CD4-positive, alpha-beta T cell treated with Interleukin-1 beta for 1 hour (primary cell): ENCODE measurements at places on chromosomes 1 and 21.

DNA sequence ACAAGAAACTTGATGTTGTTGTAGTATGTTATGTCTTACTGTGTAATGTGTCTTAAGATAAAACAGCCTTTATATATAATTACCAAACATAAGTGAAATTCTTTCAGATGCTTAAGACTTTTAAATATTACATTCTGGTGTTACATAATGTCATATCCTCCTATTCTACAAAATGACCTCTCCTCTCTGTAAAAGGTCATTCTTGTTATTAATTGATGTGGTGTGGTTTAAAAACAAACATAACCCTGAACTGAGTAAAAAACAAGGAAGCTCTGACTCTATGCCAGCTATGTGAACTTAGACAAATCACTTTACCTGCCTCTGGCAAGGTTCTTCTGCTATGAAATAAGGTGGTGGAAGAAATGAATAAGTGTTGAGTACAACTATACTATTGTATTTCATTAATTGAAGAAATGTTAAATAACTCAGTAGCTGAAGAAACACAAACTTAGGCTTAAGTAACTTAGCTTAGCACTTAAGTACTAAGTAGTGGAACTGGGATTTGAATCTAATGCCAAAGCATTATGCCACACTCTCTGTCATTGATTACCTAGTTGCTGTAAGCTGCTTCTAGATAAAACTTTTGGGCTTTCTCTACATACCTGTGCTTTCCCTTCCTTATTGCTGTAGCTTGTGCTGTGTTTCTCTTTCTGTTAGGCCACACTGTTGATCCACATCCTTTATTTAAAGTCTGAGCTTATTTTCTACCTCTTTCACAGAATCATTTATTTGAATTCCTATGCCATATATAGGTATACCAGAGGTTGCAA is 859 bp upstream of the ANGPTL1 start:
- DNase-seq: no peak

DNA sequence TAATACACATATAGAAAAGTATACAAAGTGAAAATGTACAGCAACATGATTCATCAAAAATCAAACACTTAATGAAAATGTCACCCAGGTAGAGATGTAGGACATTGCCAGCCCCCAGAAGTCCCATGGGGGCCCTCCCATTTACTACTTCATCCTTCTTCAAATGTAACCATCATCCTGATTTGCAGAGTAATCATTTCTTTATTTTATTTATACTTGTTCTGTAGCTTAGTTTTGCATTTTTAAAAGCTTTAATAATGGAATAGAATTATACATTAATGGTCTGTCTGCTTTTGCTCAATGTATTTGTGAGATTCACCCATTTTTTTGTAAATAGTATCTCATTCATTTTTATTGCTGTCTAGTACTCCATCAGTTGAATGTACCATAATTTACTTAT is 96.8 kb upstream of the CD55 start:
- no peak for DNase-seq

GRCh38 chr1:169466259-169467230 is 19.2 kb downstream of the SLC19A2 start:
- DNase-seq: peak; percentile 31

- DNase-seq: no peak
Observed at GRCh38 chr1:156399355-156400125, 30.5 kb downstream of the RHBG start.

DNA sequence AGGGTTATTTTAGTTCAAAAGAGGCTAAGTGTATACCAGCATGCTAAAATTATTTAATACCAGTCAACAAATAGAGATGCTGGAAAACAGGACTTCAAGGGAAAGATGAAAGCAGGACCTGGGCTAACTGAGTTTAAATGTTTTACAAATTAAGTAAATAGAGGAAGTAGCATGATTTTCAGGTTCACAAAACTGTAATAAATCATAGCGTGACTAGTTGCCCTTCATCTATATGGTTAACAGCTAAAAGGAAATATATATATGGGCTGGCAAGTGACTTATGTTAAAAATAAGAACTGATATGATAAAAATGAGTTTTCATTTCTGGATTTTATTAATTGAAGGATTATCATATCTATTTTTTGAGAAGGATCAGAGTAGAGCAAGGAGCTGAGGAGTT is 25.6 kb downstream of the DPYD start:
- no peak for DNase-seq

- no peak for DNase-seq
Observed at GRCh38 chr1:19381261-19381660, 69.1 kb downstream of the SLC66A1 start.

DNA sequence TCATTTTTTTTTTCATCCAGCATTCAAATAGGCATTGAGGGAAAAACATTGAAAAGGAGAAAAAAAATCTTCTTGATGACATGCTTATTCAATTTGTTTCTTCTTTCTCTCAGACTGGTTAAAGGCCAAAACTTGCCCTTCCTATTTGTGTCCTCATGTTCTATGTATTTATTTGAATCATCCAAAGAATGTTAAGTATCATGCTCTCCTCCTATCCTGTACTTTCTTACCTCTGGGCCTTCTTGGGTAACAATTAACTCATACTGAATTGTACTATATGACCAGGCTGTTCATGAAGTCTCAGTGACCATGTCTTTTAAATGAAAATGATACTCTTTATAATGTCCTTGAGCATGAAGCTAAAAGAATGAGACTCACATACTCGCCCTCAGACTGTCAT is 36.5 kb upstream of the DENND1B start:
- DNase-seq: no peak

DNA sequence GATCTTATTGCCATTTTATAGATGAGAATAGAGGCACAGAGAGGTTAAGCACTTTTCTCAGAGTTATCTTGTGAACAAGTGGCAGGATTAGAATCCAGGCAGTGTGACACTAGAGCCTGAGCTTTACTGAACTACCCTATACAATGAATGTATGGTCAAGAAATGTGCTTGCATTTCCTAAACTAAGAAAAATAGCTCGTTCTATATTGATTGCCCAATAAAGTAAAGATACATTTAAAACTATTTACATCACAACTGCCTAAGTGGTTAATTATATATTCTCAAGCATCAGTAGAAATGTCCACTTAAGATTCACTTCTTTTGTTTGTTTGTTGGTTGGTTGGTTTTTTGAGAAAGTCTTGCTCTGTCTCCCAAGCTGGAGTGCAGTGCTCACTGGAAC is 91.6 kb downstream of the ZFYVE9 start:
- no peak for DNase-seq

GRCh38 chr1:166026555-166026954 is 140.2 kb downstream of the FAM78B start:
- no peak for DNase-seq

- DNase-seq: no peak
Observed at GRCh38 chr1:160836561-160836960, 26.1 kb downstream of the CD244 start.

- DNase-seq: no peak
Observed at GRCh38 chr21:42525029-42525581, 11.5 kb downstream of the SLC37A1 start.

DNA sequence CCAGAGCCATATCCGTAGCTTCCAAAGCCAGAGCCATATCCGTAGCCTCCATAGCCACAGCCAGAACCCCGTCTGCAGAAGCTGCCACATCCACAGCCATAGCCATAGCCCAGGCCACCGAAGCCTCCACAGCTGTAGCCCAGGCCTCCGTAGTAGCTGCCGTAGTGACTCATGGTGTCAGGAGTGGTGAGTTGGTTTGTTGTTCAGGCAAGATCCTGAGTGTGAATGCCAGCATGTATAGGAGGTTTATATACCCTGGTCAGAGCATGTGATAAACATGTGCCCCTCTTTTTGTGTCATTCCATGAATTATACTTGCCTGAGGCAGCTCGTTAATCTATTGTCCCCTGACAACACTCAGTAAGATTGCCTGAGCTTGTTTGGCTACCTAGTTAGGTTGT is at the start of gene KRTAP19-1:
TSS of gene KRTAP19-1 (minus strand) at position 223 of the 400 bp plus-strand sequence. CDS start at position 173, 50 bp downstream.
- no peak for DNase-seq

DNA sequence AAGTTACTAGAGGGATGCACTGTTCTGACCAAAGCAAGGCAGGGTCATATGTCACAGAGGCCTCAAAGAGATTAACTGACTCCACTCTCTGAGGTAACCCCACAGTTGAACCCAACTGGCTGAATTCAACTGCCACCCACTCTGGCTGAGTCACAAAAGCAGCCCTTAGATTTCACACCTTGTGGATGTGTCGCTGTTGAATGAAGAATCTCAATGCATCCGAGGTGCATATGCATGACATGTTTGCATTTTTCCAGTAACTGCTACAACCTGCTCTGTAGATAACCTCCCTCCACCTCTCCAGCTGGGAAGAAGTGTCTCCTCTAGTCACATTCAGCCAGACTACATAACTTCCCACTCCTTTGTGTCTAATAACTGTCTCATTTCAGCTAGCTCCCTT is 27.9 kb upstream of the KIF21B start:
- DNase-seq: no peak

DNA sequence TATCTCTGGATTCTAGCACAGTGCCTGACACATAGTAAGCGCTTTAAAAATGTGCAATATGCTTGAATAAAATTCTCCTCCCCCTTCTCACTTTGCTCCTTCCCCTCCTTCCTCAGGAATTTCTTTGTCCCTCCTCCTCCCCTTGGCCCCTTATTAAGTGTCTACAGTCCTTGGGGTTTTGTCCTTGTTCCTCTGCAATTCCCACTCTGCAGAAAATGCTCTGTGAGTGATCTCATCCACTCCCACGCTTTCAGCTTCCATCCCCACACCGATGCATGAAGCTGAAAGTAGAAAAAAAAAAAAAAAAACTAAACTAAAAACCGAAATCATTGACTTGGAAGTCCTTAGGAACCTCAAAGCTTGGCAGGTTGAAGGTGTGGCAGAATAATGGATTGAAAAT is 273.6 kb downstream of the RRAGC start:
- DNase-seq: no peak

GRCh38 chr1:108704496-108704895 is 8.2 kb upstream of the FNDC7 start:
- no peak for DNase-seq

DNA sequence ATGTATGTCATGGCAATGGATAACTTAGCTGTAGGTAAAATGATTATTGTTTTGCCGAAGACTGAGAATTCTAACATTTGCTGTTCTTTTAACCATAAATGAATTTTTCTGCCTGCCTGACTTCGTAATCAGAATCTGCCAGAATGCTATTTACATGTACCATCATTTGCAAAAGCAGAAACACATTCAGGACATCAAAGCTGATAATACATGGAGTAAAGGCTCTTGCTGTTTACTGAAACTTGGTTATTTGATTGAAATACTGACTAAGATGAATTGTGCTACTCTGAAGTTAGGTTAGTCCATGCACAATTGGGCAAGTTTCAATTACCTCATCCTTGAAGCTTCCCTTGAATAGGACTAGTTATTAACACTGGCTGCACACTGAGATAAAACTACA is 293.8 kb downstream of the PLA2G4A start:
- no peak for DNase-seq

DNA sequence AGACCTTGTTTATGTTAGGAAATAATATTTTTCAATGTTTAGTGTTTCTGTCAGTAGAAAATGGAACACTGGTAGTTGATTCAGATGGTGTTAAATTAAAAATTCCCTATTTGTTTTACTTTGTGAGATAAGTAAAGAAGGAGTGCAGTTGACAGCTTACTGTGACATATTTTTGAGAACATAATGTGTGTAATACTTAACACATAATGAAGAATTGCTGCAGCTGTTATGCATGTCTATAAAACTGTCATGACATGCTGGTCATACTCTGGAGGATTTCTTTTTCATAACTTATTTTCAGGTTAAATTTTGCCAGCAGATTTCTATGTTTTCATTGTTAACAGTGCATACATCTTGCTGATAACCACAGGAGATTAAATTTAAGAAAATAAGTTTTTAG is 296.1 kb downstream of the CTH start:
- no peak for DNase-seq

GRCh38 chr1:174274452-174274851 is 115.1 kb downstream of the RABGAP1L start:
- DNase-seq: no peak

DNA sequence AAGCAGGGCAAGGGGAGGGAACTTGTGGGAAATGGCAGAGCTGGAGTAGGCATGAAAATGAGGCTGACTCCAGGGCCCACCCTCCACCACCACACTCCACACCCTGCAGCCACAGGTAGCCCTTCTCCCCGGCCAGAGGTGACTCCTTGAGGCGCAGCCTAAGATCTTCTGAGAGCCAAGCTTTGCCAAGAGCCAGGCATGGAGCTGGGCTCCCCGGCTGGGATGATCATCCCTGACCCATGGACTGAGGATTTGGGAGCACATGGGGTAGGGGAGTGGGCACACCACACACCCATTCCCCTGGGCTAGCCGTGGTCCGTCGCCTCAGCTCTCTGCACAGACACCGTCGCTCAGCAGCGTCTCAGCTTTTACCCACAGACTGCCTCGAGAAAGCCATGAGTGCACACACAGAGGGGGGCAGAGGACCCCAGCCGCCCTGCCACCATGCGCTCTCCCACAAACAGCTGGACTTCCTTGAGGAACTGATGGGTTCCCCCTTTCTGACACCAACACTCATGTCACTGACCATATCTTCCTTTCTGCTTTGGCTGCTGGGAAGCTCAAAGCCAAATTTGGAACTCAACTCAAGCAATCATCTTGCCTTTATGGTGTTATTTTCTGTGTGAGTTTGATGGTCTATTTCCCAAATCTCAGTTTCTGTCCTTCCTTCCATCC is 123.6 kb upstream of the RUNX3 start:
- no peak for DNase-seq

DNA sequence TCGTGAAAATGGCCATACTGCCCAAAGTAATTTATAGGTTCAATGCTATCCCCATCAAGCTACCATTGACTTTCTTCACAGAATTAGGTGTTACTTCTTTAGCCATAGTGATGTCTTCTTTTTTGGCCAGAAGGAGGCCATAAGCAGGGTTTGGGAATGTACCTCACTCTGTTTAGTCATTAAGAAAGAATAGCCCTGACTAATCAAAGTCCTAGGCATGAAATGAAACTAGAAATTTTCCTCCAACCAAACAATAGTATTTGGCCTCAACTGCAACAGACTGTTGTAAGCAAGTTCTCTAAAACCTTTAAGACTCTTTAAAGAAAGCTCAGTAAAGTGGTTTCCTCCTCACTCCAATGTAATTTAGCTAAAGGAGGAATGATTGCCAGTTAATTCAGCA is 163.9 kb downstream of the AKT3 start:
- no peak for DNase-seq

DNA sequence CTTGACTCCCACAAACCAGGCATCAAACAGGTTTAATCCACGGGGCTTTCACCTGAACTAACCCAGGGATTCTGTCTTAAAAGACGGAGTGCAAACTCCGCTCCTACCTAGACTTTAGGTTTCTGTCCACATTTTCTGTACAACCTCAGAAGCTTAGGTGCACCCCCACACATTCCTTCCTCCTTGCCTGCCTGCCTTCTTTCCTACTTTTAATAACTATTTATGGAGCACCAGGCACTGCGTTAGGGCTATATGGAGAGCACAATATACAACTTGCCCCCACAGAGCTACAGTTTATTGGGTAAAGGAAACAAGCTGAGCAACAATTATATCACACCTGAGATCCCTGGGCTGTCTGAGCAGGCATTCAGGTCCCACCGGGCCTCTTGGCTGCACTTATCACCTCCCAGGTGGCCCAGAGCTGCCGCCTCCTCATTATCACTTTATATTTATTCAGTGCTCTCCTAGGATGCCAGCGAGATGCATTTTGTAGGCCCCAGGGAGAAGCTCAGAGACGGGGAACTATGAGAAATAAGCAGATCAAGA is 64.1 kb downstream of the DNTTIP2 start:
- DNase-seq: no peak

- no peak for DNase-seq
Observed at GRCh38 chr1:46401964-46402626, 8.0 kb downstream of the FAAH start.

GRCh38 chr1:203152158-203153034 is 23.2 kb downstream of the MYBPH start:
- no peak for DNase-seq

GRCh38 chr1:71351438-71351837 is 270.6 kb upstream of the ZRANB2 start:
- DNase-seq: no peak
